ENCODE measurements at places on chromosomes 3 and 15.

DNA sequence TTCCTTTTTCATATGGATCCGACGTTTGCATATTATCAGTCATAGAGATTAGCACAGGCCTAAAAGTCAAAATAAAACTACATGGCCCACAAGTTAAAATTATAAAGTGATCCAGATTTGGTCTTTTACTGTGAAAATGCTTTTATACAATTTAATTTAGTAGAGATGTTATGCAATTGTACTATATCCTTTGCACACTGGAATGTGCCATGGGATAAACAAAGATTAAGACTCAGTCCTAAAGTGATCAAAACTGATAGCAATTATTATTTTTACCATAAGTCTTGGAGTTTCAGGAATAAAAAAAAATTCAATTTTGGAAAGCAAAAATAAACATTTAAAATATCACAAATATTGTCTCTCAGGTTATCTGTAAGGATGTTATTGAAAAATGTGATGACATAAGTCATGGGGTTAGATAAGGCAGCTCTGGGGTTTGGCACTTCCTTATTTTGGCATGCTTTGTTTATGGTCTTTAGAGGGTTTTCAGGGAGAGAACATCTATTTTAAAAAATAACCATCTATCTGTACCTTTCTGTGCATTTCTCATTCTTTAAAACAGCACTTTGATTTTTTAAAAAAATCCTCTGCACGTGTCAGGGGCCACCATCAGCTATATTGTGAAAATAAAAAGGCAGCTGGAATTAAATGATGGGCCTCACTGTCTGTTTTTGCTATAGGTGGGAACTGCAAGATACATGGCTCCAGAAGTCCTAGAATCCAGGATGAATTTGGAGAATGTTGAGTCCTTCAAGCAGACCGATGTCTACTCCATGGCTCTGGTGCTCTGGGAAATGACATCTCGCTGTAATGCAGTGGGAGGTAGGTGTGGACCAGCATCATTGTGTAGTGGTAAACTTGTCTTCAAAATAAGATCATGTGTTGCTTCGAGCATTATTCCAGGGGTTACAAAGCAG lies 67.3 kb downstream of the TGFBR2 start:
- no peak for DNase-seq

DNA sequence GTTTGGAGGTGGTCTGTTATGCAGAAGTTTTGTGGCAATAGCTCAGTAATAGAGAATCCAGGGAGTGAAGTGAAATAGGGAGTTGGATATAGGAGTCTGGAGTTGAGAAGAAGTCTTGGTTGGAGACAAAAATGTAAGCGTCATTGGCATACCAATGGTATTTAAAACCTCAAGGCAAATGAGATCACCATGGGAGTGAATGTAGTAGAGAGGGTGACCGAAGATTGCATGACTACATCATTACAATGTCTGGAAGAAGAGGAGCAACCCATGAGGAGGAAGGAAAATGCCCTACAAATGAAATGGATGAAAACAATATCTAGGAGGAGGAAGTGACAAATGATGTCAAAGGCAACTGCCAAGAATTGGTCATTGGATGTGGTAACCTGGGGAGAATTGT lies 54.4 kb downstream of the CNTN4 start:
- DNase-seq = no peak

- no peak for DNase-seq
Observed at GRCh38 chr15:85452436-85452835, 72.0 kb downstream of the AKAP13 start.

DNA sequence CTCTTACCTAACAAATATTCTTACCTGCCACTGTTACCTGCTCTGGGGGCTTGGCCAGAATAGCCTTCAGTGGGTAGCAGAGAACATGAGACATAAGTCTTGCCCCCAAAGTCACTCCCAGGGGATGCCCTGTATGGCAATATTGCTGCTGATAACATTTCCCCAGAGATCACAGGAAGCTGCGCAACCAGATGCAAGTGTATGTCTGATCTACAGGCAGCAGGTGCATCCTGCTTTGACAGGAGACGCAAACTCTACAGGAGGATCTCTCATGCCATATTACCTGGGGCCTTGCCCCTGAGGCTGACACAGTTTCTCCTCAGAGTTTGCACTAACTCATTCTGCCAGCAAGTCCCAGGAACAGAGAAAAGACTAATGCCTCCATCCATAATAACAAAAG lies 174.4 kb upstream of the LPP start:
- DNase-seq = no peak

GRCh38 chr3:9137676-9138075 lies 111.8 kb downstream of the SRGAP3 start:
- DNase-seq = no peak

GRCh38 chr3:125116311-125117080 lies 60.7 kb upstream of the HEG1 start:
- DNase-seq = no peak

GRCh38 chr3:158896729-158897128 lies 94.9 kb downstream of the MFSD1 start:
- DNase-seq = no peak

- no peak for DNase-seq
Observed at GRCh38 chr15:80436511-80437307, 32.5 kb downstream of the ARNT2 start.

GRCh38 chr3:188021502-188022040 lies 132.4 kb upstream of the LPP start:
- no peak for DNase-seq

DNA sequence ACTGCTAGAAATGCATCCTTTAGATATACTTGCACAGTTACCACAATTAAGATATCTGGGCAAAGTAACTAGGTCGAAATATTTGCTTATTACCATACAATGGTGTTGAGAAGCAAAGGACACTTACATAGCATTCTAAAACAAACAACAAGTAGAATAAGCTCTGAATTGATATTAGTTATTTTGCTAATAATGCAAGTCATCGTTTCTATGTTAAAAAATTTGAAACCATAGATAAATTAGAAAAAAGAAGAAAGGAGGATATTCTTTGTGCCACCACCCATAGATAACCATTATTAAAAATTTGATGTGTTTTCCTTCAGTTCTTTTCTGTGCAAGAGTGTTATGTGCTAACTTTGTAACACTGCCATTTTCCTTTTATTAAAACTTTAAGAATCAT lies 435.3 kb downstream of the RBMS3 start:
- DNase-seq = no peak

- no peak for DNase-seq
Observed at GRCh38 chr15:68560501-68561113, 18.2 kb upstream of the CORO2B start.

DNA sequence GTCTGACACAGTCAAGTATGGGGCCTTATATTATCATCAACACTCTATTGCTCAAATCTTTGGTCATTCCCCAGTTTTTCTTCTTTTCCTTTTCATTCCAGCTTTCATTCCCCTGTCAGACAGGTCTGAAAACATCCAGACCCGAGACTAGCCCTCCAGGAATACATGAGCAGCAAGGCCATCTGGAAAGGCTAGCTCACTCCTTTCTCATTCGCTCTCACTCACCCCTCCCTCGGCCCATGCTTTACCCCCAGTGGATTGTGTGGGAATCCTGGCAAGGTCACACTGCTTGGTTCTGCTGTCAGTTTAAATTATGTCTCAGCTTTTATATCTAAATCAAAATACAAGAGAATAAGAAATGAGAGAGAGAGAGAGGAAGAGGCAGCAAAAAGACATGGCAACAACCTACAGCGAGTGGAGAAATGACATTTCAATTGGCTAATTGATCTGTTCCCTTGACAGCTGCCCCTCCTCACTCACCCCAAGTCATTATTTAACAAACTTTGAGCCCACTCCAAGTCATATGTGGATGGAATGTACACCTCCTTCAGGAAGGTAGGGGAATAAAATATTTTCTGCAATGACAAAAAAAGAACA lies 962.2 kb downstream of the TUSC7 start:
- no peak for DNase-seq

DNA sequence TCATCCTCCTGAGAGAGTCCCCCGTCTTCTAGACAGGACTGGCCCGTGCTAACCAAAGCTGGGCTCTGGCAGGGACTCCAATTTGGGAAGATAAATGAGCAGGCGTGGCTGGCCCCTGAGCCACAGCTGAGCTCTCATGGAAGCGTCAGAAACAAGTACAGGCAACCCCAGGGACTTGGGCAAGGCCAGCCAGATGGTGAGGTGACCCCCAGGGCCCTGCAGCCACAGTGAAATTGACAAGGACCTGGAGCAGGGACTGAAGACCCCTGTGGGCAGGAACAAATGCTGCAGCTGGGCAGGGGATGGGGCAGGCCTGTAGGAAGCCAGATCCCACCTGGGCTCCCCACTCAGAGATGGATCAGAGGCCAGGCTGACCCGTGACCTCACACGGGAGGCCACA lies 32.8 kb upstream of the CGNL1 start:
- DNase-seq = no peak

DNA sequence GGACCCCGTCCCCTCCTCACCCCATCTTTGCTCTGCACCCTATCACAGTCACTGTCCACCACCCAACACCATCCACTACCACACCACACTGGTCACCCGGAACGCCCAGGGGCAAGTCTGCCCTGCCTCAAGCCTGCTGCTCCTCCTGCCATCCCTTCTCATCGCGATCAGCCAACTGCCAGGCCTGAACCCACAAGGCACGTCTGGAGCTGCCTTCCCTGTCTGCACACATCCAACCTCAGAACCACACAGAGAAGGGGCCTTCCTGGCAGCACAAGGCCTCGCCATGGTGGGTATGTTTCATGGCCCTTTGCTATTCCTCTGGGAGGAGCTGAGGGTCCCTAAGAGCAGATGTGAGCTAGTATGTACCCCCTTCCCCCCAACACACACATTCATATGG lies 3.4 kb upstream of the DUSP7 start:
- no peak for DNase-seq

GRCh38 chr15:29686079-29686425 lies 136.2 kb downstream of the TJP1 start:
- DNase-seq = no peak

- DNase-seq = no peak
Observed at GRCh38 chr3:78221796-78222195, 1181.9 kb downstream of the ROBO2 start.

DNA sequence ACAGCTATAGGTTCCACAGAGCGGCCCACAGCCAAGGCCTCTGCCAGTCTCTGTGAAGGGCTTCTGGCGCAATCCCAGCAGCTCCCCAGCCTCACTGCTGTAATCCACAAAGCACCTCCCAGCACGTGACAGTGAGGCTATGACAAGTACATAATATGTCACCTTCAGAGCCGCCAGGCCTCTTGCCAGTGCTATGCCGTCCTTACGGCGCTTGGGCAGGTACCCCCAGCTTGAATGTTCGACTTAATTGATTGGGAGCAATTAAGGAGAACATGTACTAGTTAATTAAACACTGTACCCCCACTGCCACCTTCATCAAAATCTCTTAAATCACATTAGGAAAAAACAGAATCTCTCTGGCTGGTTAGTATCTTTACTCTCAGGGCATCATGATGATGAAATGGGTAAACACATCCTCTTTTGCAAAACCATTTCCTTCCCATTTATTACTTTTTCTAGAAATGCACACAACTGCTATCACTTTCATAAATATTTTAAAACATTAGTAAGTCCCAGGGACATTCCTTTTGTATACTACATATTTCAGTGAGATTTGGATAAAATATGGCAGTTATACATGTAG lies 169.9 kb downstream of the XXYLT1 start:
- DNase-seq = no peak

- no peak for DNase-seq
Observed at GRCh38 chr15:39131609-39132008, 449.3 kb upstream of the THBS1 start.

- DNase-seq = no peak
Observed at GRCh38 chr15:71248386-71248785, 133.1 kb downstream of the THSD4 start.

- no peak for DNase-seq
Observed at GRCh38 chr15:71529361-71529760, 281.0 kb upstream of the NR2E3 start.

DNA sequence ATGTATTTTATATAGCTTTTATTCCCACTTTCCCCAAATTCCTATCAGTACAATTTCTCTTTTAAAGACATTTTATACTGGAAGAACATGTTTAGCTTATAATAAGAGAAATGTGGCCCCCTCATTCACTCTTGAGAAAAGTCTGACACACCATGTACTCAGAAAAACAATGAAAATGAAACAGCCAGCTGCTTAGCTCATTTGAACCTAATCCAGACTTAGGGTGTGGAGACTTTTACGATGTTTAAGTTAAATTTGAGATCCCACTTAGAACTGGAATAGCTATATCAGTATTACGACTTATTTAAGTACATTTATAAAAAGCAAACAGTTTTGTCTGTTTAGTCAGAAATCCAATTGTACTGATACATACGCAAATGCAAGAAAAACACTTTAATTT lies 252.3 kb upstream of the ARRDC4 start:
- DNase-seq = no peak

DNA sequence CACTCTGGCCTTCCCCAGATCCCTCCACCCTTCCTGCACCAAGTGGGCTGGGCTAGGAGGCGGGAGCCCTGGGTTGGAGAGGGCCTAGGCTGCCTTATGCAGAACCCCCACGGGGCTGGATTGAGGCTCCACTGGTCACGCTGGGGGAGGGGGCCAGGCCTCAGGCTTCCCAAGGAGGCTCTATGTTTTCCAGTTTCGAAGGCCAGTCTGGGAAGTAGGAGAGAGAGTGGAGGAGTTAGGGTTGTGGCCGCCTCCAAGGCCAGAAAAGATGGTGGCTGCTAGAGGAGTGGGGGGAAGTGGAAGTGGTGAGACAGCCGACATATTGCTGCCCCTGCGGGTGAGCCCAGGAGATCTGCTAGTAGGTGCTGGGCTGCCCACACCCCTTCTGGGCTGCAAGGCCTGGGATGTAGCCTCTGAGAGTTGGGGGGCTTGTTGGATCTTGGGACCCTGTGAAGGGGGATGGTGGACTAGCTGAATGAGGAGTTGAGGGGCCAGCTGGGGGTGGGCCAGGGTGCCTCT lies 1.2 kb downstream of the GNAI2 start:
- no peak for DNase-seq

DNA sequence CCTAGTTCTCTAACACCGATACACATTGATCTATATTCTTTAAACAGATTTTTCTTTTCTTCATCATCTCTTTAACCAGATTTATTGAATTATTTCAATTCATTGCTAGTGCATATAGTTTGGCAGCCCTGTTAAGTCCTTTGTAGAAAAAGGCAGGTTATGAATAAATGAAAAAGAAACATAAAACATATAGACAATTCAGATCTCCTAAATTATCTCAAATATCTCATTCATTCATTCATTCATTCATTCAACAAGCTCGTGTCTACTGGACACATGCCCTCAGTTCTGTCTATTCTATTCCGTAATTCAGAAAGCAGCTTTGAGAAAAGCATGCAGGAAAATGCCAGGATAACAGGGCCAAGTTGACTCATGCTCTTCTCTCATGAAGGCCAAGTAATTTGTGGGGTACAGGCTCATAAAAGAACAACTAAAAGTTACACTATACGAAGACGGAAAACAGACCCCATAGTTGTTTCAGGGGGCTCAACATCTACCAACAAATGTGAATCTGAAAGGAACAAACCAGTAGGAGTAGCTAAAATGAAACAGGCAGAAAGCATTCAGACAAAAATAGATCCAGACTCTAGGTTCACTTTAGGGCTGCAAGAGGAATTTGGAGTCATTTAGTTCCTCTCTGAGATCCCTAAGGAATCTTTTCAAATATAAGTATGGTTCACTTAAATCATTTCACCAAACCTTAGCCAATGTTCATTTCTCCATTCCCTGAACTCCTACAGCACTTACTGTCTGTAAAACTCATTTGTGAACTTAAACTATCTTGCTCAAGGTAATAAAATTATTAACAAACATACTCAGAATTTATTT lies 7.5 kb downstream of the ZNF148 start:
- no peak for DNase-seq

All from CMK (cell line).